ENCODE measurements at places on chromosomes 16 and 17.

GRCh38 chr16:78768718-78769117, 669.3 kb downstream of the WWOX start:
- H3K36me3 ChIP-seq, result no peaks in the 10 kb centered on the region
- DNase-seq, result no peak
- H3K4me3 ChIP-seq, result no peak overlapping the region
- no peaks in the 10 kb centered on the region for H3K27me3 ChIP-seq
- H3K4me1 ChIP-seq, result no peaks in the 10 kb centered on the region
- H3K27ac ChIP-seq, result no peak overlapping the region

DNA sequence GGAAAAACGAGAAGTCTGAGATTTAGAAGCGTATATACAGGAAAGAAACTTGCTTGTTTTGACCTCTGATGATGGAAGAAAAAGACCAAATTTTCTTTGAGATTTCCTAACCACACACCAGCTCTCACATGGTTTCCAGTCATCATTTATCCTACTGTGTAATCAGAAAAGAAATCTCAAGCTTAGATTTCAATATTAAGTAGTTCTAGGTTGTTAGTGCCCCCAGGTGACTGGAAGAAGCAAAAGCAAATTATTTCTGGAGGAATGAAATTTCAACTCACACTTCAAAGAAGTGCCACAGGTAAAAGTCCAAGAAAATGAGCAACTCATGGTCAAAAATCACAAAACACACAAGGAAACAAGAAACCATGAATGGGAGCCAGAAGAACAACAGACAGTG, 51.8 kb upstream of the KDM6B start:
- H3K4me1 ChIP-seq, result no peaks in the 10 kb centered on the region
- H3K36me3 ChIP-seq, result no peaks in the 10 kb centered on the region
- H3K27me3 ChIP-seq, result peaks cover 7% of the 10 kb centered on the region
- H3K27ac ChIP-seq, result no peak overlapping the region

- no peak overlapping the region for H3K4me3 ChIP-seq
- H3K27ac ChIP-seq, result peak overlapping the region; percentile 65
- H3K27me3 ChIP-seq, result no peaks in the 10 kb centered on the region
- DNase-seq, result no peak
- H3K36me3 ChIP-seq, result peaks cover 63% of the 10 kb centered on the region
- peaks cover 18% of the 10 kb centered on the region for H3K4me1 ChIP-seq
These were observed 35.2 kb downstream of the ARHGAP23 start for GRCh38 chr17:38463451-38463858.

GRCh38 chr17:73422121-73422520, 110.3 kb upstream of the CDC42EP4 start:
- H3K4me1 ChIP-seq, result no peaks in the 10 kb centered on the region
- H3K27me3 ChIP-seq, result no peaks in the 10 kb centered on the region

- DNase-seq, result no peak
- H3K4me3 ChIP-seq, result no peak overlapping the region
- no peak overlapping the region for H3K27ac ChIP-seq
- peaks cover 25% of the 10 kb centered on the region for H3K27me3 ChIP-seq
- no peaks in the 10 kb centered on the region for H3K36me3 ChIP-seq
These were observed 1.4 kb downstream of the ZG16 start for GRCh38 chr16:29779474-29779873.

- H3K27ac ChIP-seq, result no peak overlapping the region
- no peaks in the 10 kb centered on the region for H3K4me1 ChIP-seq
- H3K36me3 ChIP-seq, result no peaks in the 10 kb centered on the region
- H3K27me3 ChIP-seq, result no peaks in the 10 kb centered on the region
- DNase-seq, result peak; percentile 28
These were observed 140.7 kb downstream of the KATNIP start for GRCh38 chr16:27690608-27691007.

DNA sequence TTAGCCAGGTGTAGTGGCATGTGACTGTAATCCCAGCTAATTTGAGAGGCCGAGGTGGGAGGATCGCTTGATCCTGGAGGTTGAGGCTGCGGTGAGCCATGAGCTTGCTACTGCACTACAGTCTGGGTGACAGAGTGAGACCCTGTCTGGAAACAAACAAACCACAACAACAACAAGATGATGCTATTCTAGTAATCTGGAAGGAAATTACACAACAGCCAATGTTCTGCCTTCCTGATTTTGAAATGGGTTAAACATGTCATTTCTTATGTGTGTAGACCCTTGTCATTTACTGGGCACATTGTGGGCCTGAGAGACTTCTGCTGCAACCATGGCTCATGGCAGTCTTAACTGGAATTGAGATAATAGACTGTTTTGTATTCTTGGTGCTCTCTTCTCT, 5.9 kb downstream of the COQ7 start:
- H3K27ac ChIP-seq, result no peak overlapping the region
- H3K27me3 ChIP-seq, result no peaks in the 10 kb centered on the region
- H3K36me3 ChIP-seq, result peaks cover 4% of the 10 kb centered on the region
- no peak overlapping the region for H3K4me3 ChIP-seq

- no peaks in the 10 kb centered on the region for H3K4me1 ChIP-seq
- H3K27me3 ChIP-seq, result no peaks in the 10 kb centered on the region
- H3K27ac ChIP-seq, result no peak overlapping the region
- DNase-seq, result no peak
- no peak overlapping the region for H3K4me3 ChIP-seq
These were observed 12.2 kb upstream of the DUS1L start for GRCh38 chr17:82077617-82078358.

DNA sequence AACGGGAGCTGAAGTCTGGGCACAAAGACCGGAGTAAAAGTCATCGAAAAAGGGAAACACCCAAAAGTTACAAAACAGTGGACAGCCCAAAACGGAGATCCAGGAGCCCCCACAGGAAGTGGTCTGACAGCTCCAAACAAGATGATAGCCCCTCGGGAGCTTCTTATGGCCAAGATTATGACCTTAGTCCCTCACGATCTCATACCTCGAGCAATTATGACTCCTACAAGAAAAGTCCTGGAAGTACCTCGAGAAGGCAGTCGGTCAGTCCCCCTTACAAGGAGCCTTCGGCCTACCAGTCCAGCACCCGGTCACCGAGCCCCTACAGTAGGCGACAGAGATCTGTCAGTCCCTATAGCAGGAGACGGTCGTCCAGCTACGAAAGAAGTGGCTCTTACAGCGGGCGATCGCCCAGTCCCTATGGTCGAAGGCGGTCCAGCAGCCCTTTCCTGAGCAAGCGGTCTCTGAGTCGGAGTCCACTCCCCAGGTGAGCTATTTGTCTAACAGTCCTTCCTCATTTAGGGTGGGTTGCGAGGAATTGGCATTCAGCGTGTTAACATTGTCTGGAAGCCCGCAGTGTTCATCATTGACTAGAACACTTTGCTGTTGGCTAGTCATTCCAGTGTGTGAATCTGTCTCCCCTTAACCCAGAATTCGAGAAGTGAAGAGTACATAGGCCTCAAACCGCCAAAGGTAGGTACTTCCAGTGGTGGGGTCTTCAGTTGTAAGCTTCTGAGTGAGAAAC, 1.5 kb downstream of the CDK12 start:
- peaks cover 5% of the 10 kb centered on the region for H3K36me3 ChIP-seq
- no peaks in the 10 kb centered on the region for H3K27me3 ChIP-seq
- H3K4me3 ChIP-seq, result peak overlapping the region; percentile 93
- H3K27ac ChIP-seq, result peak overlapping the region; percentile 62
- peak; percentile 42 for DNase-seq

DNA sequence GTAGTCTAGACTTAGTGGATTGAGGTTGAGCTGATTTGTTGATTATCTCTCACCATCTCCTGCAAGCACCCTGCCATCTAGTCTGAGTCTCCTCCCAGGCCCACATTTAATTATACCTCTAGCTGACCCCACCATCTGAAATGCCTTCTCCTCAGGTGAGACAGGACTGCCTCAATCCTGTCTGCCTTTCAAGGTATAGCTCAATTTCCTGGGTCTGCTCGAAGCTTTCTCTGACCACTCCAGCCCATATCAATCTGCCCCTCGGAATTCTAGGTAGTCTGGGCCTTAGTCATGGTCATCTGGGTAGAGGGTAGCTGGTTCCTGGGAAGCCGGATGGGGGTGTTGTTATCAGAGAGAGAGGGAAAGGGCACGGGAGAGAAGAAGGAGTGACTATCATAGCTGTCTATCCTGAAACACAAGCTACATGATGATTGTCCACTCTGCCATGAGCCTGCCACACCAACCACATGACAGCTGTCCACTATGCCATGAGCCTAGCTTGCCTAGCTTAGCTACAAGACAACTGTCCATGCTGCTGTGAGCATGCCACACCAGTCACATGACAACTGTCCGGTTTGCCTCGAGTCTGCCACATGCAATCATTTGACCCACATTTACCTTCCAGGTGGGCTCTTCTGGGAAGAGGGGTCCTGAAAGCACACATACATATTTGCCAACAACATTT, 34.4 kb downstream of the LYRM9 start:
- no peak for DNase-seq
- no peak overlapping the region for H3K27ac ChIP-seq
- H3K4me1 ChIP-seq, result no peaks in the 10 kb centered on the region
- no peaks in the 10 kb centered on the region for H3K36me3 ChIP-seq

DNA sequence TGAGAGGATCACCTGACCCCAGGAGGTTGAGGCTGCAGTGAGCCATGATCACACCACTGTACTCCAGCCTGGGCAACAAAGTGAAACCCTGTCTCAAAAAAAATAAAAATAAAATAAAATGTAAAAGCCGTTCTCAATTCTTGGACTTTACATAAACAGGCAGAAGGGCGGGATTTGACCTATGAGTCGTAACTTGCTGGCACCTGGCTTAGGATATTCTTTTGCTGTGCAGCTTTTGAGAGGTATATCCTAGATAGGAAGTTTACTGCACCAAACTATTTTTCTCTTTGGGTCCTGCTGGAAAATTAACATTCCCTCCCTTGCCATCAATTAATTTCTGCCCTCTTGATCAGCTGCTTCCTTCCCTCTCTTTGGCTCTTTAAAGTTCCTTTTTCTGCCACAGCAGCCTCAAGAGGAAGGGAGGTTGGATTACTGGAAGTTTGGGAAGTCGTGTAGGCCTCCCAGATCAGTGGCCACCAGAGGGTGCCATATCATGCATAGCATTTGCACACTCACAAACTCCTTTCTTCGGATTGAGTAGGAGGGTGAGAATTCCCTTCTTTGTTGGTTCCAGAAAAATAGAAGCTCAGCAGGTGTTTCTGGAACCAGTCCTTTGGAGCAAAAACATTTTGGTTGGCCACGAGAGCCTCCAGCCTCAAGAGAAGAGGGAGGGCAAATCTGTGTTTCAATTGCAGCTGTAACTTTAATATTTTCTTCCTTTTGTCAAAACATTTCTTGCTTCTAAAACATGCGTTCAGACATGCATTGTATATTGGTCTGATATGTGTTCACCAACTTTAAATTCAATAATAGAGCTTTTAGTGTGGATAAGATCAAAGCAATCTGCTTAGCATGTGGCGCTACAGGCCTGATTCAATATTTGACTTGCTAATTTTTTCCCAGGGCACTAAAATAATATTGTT, 147.3 kb downstream of the CCDC182 start:
- H3K4me1 ChIP-seq, result no peaks in the 10 kb centered on the region
- H3K27me3 ChIP-seq, result peaks cover 7% of the 10 kb centered on the region
- DNase-seq, result peak; percentile 67
- no peak overlapping the region for H3K27ac ChIP-seq
- no peak overlapping the region for H3K4me3 ChIP-seq

- H3K4me1 ChIP-seq, result peaks cover 5% of the 10 kb centered on the region
- H3K36me3 ChIP-seq, result no peaks in the 10 kb centered on the region
- H3K4me3 ChIP-seq, result no peak overlapping the region
- H3K27ac ChIP-seq, result no peak overlapping the region
These were observed 4.8 kb downstream of the ATP2A3 start for GRCh38 chr17:3959295-3959899.

Measured in endothelial cell of umbilical vein (primary cell).